ENCODE measurements at places on chromosomes 4 and X. TPM values are rescaled to one million over a fixed set of nuclear protein-coding genes. Genes with fewer than 3 reads are reported as not detected.

DNA sequence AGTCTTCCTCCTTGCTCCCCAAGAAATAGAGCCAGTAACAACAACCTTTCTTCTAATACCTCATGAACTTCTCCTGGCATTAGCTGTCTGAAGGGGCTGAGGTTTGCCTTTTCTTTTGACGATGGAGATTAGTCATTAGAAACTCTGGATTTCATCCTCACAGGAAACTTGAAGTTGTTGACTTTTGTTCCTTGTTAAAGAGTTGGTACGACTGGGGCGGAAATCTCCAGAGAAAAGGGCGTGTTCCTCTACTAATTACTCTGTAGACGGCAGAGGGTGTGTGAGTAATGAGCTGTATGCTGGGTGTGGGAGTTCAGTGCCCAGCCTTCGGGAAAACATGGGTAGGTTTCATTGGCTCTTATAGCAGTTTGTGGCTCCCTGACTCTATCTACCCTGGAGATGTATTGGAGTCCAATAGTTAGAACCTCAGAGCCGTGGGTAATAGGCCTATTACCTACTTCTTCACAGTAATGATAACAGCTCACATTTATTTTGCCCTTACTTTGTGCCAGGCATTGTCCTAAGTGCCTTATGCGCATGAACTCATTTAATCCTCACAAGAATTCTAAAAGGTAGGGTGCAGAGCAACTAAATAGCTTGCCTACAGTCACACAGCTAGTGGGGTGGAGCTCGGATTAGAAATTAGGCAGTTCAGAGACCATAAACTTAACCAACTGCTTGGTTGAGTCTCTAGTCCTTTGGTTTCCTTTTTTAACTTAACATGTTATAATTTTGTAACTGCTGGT lies 23.4 kb downstream of the TMEM164 start:
- DNase-seq = no peak
- H3K4me3 ChIP-seq = no peak overlapping the region
- H3K27me3 ChIP-seq = no peaks in the 10 kb centered on the region
- H3K36me3 ChIP-seq = no peaks in the 10 kb centered on the region
- no peaks in the 10 kb centered on the region for H3K4me1 ChIP-seq
- H3K27ac ChIP-seq = peak overlapping the region; percentile 71

DNA sequence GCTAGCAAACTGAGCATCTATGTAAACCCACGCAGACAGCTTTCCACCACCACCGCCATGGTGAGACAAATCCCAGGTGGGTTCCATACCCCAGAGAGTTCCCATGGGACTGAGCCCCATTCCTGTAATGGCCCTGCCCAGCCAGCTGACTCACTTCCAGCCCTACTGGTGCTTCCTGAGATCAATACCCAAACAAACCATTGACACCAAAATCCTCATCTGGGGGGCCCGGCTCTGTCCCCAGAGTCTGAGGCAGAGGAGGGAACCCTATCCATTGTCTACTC lies 30.1 kb upstream of the JAKMIP1 start:
- H3K4me1 ChIP-seq = no peaks in the 10 kb centered on the region
- H3K4me3 ChIP-seq = no peak overlapping the region
- H3K27ac ChIP-seq = no peak overlapping the region
- H3K36me3 ChIP-seq = no peaks in the 10 kb centered on the region
- H3K27me3 ChIP-seq = peaks cover 56% of the 10 kb centered on the region
- DNase-seq = no peak

DNA sequence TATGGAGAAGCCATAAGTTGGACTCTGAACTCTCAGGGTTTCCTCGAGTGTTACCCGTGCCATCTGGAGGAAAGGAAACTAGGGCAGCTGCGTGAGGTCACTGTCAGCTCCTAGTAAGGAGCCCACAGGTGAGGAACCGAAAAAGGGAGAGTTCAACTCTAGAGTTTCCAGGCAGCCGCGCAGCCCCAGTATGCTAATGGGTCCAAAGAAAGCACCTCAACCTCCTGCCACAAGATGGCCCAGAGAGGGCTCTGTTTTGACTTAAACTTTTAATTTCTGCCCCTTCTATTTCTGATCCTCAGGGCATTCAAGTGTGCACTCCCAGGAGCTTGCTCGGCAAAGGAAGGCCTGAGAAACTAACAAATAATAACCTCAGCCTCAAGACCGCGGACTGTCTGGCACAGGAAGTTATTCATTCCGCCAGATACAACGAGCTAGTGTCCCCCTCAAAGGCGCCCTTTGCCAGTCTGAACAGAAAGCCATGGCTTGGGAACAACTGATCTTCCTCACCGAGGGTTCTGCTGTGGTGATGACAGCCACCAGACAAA lies 13.9 kb downstream of the SCARB2 start:
- peaks cover 91% of the 10 kb centered on the region for H3K4me1 ChIP-seq
- DNase-seq = no peak
- peak overlapping the region; percentile 84 for H3K27ac ChIP-seq
- H3K27me3 ChIP-seq = no peaks in the 10 kb centered on the region

The ADH1A gene
- not detected for total RNA-seq

The MFAP3L gene
- 0.23 TPM for total RNA-seq

The FOXR2 gene
- total RNA-seq = not detected

Data from esophagus squamous epithelium (tissue), 5 donors.